Cardiac septum (tissue), 1 donor: ENCODE measurements at places on chromosomes 3 and 15. TPM values are rescaled to one million over a fixed set of nuclear protein-coding genes. Genes with fewer than 3 reads are reported as not detected.

The ULK3 gene
- total RNA-seq: 25.6 TPM

DNA sequence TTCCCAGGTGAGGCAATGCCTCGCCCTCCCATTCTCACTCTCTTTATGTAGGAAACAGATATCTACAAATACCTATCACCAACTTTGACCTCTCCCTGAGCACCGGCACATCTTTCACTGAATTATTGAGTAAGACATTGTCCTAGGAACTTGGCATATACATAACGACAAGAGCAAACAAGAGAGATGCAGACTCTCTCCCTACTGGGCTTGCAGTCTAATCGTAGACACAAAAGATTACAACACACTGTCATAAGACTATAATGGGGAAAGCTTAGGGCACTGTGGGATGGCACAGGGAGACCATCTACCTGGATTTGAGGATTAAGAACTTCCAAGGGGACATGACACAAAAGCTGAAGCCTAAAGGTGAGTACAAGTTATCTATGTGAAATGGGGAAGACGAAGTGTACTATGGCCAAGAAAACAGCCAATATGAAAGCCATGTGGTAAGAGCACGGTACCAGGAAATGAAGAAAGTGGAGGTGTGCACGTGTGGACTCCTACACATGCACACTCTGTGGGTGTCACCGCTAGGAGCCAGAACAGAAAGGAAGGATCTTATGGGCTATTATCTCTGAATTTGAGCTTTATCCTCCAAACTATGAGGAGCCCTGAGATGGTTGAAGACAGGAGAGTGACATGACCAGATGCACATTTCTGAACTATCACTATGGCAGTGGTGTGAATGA lies 218.8 kb upstream of the STRIT1 start:
- no peak for DNase-seq

The B3GNT5 gene
- 3.2 TPM for total RNA-seq

DNA sequence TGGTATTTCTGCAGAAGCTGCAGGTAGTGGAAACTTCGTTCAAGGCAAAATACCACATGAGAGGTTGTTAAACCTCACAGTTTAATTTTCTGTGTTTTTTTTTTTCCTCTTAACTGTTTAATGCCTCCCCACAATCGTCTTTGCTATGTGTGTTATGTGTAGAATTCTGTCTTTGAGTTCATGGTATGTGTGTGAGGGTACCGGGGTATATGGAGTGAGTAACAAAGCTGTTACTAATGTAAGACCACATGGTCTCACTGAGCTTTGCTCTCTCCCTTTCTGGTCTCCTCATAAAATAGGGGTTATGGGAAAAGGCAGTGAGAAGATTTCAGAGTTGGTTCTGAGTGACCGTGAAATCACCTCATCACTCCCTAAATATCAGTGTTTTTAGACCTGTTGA lies 143.6 kb downstream of the USP13 start:
- no peak for DNase-seq

The AGBL1 gene
- 0.19 TPM for total RNA-seq

DNA sequence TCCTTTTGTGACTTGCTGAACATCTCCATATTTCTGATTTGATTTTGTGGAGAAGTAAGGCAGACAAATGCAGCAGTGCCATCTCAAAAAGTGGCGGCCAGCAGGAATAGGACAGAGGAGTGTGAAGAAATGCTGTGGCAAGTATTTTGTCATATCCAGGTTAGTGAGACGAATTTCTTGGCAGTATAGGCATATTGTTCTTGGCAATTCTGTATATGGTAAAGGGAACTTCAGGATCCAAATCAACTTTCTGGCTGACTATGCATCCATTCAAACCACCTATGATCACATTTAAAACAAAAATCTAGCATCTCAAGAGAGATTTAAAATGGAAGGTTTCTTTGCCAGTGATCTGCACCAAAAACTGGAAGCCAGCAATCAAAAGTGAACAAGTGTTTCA lies 228.0 kb downstream of the DTWD1 start:
- DNase-seq: no peak

DNA sequence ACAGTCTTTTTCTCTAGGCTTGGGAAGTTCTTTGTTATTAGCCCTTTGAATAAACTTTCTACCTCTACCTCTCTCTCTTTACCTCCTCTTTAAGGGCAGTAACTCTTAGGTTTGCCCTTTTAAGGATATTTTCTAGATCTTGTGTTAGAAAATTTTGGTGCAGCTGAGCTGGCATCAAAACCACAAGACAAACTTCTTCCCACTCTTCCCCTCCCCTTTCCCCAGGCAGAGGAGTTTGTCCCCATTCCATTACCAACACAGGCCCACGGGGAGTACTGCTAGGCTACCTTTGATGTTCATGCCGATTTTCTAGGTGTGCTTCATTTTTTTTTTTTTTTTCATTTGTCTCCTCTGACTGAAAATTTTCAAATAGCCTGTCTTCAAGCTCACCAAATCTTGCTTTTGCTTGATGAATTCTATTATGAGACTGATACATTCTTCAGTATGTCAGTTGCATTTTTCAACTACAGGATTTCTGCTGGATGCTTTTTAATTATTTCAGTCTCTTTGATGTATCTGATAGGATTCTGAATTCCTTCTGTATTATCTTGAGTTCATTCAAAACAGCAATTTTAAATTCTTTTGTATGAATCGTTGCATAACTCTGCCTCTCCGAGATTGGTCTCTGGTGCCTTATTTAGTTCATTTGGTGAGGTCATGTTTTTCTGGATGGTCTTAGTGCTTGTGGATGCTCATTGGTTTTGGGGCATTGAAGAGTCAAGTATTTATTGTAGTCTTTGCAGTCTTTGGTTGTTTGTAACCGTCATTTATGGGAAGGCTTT lies 112.0 kb downstream of the UBE2E2 start:
- no peak for DNase-seq

DNA sequence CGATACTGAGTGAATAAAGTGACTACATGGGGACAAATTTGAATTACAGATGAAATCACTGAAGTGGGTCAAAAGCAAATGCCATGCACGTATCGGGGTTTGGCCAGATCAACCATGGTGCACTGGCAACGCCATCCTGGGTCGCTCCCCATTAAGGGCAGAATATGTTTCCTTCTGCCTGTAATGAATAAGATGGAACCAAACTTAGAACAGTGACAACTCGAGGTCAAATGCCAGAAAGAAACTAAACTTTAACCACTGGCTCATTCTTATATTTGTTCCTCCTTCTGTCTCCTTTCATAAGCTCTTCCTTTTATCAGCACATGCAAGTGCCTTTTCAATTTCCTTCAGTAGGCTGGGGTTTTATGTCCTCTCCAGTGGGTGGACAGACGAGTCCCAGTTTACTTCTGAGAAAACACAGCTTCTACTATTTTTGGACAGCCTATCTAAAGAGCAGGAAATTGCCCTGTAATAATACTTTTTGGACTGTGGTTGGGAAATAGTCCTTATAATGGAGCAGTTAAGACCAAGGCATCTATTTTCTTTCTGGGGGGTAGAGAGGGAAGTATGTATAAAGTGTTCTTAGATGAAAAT lies 61.4 kb downstream of the WHAMM start:
- DNase-seq: no peak

GRCh38 chr3:192923731-192924130 lies 6.1 kb upstream of the MB21D2 start:
- no peak for DNase-seq

DNA sequence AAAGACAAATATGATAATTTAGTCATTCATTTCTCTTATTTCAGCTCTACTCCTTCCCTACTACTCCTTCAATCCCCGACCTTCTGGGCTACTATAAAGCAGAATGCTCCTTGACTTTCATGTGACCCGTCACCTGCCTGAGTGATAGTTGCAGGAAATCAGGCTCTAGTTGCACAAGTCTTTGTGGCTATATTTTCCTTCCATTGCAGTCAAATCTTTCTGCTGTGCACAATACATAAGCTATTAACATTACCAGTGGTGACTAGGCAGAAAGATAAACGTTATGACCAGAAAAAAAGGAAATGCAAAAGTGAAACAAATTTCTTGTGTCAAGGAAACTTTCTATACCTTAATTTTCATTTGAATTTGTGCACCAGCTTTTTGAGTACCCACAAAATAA lies 2.3 kb downstream of the SUCNR1 start:
- no peak for DNase-seq

The IL17RD gene
- total RNA-seq: 4.3 TPM

GRCh38 chr3:425079-425478 lies 228.5 kb downstream of the CHL1 start:
- DNase-seq: no peak

DNA sequence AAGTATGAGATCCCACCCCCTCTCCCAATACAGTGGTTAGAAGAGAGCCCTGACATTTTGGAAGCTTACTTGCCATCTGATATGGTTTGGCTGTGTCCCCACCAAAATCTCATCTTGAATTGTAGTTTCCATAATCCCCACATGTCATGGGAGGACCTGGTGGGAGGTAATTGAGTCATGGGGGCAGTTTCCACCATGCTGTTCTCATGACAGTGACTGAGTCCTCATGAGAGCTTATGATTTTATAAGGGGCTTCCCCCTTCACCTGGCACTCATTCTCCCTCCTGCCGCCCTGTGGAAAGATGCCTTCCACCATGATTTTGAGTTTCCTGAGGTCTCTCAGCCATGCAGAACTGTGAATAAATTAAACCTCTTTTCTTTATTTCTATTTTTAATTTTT lies 28.8 kb upstream of the HES1 start:
- DNase-seq: no peak

DNA sequence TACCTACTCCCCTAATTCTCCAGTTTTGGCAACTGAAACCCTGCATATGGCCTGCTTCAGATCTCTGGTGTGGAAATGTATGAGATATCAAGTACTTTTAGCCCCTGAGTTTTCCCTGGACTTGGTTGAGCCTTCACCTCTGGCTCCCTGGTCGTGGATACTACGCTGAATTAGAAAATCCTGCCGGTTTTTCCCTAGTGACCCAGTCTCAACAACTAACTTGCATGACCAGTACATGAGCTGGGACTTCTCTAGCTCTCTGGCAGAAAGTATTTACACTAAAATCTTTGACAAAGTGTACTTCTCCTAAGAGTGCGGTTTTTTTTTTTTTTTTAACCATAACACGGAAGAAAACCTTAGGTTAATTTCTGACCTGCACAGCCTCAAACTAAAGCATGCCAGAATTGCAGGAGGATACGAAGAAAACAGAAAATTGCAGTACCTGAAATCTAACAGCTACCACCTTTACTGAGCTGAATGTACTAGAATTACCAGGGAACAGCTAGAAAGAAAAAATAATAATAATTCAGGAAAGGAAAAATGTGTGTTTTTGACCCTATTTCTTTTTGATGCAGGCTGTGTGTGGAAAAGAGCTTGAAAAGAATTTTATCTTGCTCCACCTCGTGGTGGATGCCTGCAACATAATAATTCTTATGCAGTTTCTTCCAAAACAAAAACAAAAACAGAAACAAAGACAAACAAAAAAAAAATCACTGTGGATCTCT lies 165.6 kb downstream of the GMNC start:
- no peak for DNase-seq

The SUSD5 gene
- 0.78 TPM for total RNA-seq

The GOLGA6B gene
- total RNA-seq: not detected

DNA sequence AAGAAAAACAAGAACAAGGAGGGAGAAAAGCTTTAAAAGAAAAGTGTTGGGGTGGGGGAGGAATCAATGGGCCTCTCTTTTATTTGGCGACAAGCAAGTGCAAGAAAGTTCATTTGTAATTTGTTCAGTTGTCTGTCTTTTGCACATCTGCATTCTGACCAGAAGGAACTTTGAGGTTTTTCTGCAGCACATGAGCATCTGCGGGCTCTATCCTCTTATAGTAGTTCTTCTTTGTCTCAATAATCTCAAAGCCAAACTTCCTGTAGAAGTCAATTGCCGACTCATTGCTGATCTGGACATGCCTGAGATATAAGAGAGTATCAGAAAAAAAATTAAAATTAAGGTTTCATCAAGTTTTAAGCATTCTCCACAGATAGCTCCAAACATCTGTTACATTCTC lies 24.4 kb downstream of the NAA50 start:
- DNase-seq: no peak

The STRA6 gene
- total RNA-seq: 0.13 TPM

GRCh38 chr15:40590667-40591050 lies 3.4 kb upstream of the KNL1 start:
- DNase-seq: no peak

GRCh38 chr3:138381950-138382715 lies 33.8 kb downstream of the MRAS start:
- DNase-seq: no peak

GRCh38 chr3:196774191-196774820 lies 34.6 kb downstream of the PAK2 start:
- DNase-seq: no peak

DNA sequence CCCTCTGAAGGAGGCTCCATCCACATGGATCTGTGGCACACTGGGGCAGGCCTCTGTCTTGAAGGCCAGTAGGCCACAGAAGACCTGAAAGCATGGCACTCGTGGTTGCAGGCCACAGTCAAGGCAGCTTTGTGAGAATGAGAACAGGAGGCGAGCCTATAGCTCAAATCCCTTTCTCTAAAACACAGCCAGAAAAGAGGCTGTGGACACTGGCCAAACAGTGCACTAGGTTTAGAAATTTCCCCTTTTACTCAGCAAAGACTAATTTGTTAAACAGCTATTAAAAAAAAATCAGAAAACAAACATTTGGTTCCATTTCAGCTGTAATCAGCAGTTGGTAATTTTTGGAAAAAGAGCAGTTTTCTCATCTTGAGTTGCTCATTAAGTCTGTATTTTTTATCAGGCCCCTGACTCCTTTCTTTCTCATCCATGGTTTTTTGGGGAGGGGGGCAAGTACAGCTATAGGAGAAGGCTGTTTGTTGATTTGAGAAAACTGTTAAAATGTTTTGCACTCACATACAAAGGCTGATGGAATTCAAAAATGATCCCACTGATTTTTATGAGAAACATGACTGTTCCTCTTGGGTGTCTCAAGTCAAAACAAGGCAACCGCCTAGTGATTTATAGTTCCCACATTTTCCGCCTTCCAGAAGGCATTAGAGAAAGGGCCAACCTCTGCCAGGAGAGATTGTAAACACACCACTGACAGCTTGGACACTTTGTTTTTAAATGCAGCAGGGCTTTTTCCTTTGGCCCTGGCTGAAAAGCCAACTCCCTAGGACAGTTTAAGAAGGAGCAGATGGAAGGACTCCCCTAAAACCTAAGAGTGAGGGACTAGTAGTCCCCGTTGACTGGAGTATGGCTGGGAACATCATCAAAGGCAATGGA lies 28.1 kb downstream of the PARP16 start:
- DNase-seq: no peak

DNA sequence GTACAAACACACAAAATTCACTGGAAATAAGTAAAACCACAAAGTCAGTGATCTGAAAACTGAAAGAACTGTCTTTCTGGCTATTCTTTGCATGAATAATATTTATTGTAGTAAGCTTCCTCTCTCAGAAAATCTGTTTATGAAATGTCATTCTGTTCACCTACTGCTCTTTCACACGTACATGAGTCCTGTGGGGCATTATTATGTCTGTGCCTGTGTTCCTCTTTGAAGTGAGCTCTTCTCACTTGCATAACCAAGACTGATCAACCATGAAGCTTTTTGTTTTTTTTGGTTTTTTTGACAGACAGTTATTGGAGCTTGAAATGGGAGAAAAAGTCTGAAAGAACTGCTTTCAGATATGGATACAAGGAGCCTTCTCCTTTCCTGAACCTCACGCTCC lies 195.8 kb downstream of the PLCH1 start:
- DNase-seq: no peak

The MAP3K13 gene
- 9.0 TPM for total RNA-seq

The HCN4 gene
- total RNA-seq: 6.2 TPM
